ENCODE measurements at places on chromosomes 11 and 22.

GRCh38 chr11:44834846-44835245 lies 108.1 kb downstream of the TSPAN18 start:
- no peak for DNase-seq

GRCh38 chr22:49627217-49628181 lies 200.2 kb downstream of the BRD1 start:
- DNase-seq = no peak

GRCh38 chr11:82711648-82712047 lies 22.0 kb downstream of the FAM181B start:
- DNase-seq = no peak

- no peak for DNase-seq
Measured at GRCh38 chr11:78217650-78218541, 29.2 kb downstream of the USP35 start.

DNA sequence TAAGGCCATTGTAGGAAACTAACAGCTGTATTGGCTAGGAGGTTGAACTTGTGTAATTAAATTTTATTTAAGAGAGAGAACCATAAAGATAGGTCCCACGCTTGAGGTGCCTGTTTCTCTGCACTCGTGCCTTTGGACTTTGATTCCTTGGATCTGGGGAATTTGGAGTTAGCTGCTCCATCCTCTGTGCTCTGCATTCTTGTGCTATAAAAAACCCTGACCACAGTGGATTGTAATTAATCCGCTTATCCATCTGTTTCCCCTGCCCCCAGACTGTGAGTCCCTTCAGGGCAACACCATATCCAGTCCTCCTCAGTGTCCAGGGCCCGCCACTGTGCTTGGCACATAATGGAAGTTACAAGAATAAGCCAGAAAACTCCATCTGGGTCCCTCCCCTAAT lies 169.8 kb downstream of the SPON1 start:
- DNase-seq = no peak

GRCh38 chr11:79661373-79661772 lies 220.5 kb upstream of the TENM4 start:
- no peak for DNase-seq

GRCh38 chr11:46991391-46991790 lies 54.8 kb downstream of the CSTPP1 start:
- DNase-seq = no peak

All from inflammatory macrophage (primary cell).